ENCODE measurements at places on chromosomes 1 and 21.

- DNase-seq = no peak
- no peaks in the 10 kb centered on the region for H3K36me3 ChIP-seq
- no peak overlapping the region for H3K4me3 ChIP-seq
- no peaks in the 10 kb centered on the region for H3K27me3 ChIP-seq
Observed at GRCh38 chr21:35254006-35254764, 205.1 kb upstream of the RUNX1 start.

DNA sequence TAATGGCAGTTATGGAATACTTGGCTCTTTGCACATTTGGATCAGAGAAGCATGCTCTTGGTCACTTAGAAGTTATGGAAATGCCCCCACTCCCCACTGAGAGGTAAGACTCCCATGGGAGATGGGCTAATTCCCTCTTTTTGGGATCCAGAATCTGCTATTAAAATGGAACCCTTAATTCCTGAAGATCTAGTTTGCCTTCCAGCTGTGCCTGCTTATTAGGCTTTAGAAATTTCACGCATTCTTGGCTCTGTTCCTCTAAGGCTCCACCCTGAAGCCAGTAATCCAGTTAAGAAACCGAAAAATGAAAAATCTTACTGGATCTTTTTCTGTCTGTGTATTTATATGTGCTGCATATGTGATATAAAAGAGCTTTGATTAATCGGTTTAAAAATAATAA, 76.7 kb downstream of the USH2A start:
- H3K27ac ChIP-seq = no peak overlapping the region
- H3K4me3 ChIP-seq = no peak overlapping the region
- H3K4me1 ChIP-seq = no peaks in the 10 kb centered on the region
- H3K27me3 ChIP-seq = no peaks in the 10 kb centered on the region
- no peak for DNase-seq

DNA sequence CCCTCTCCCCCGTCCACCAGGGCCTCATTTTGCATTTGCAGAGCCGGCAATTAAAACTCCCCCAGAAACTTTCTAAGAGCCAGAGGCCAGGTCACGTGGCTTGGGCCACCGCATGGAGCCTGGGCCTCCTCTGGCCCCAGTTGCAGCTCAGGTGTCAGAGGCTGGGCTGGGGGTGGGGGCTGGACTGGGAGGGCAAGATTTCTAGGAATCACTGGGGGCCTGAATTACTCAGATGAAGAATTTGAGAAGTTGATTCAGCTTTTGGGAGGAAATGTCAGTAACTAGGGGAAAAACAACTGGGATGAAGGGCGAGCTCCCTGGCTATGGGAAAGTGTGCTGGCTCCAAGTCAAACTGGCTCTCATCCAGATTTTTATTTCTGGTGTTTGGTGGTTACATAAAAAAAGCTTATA, 151.0 kb downstream of the CDC7 start:
- peak overlapping the region; percentile 59 for H3K27ac ChIP-seq
- no peaks in the 10 kb centered on the region for H3K36me3 ChIP-seq
- DNase-seq = no peak
- H3K27me3 ChIP-seq = no peaks in the 10 kb centered on the region
- H3K4me1 ChIP-seq = no peaks in the 10 kb centered on the region

DNA sequence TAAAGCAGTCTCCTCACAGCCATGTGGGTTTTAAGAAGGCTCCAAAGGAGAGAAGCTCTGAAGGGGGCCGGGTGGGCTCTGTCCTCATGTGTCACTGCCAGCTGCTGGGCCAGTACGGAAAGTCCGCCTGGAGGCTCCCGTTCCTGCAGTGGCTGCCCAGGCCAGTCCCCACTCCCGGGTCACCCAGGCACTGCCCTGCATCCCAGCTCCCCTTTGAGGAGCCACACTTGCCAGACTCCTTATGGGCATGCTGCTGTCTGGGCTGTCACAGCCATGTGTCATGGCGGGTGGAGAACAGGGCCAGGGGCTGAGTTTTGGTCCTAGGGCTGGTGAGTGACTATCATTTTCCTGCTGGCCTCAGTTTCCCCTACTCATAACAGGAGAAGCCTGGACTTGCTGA, 79.4 kb upstream of the ACTRT2 start:
- H3K36me3 ChIP-seq = no peaks in the 10 kb centered on the region
- no peak overlapping the region for H3K27ac ChIP-seq
- H3K4me1 ChIP-seq = no peaks in the 10 kb centered on the region

DNA sequence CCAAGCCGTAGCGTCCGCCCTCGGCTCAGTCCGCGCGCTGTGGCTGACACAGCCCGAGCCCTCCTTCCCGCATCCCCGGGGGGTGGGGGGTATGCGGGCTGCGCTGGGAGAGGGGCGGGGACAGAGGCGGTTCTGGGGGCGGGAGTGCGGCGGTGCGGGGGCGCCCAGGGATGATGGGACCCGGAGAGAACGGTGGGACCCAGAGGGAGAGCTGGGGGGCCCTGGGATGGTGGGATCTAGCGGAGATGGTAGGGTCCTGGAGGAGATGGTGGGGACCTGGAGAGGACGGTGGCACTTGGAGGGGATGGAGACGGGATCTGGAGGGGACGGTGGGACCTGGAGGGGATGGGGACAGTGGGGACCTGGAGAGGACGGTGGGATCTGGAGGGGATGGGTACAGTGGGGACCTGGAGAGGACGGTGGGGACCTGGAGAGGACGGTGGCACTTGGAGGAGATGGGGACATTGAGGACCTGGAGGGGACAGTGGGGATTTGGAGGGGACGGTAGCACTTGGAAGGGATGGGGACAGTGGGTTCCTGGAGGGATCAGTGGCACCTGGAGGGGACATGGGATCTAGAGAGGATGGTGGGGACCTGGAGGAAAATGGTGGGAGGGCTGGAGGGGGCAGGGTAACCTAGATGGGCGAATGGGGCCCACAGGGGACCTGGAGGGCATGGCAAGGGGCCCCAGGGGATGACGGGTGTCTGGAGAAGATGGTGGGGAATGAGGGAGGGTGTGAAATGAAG, 477 bp downstream of the SNAP47 start:
- H3K27ac ChIP-seq = peak overlapping the region; percentile 89
- H3K4me3 ChIP-seq = peak overlapping the region; percentile 76
- peaks cover 31% of the 10 kb centered on the region for H3K36me3 ChIP-seq
- H3K4me1 ChIP-seq = peaks cover 17% of the 10 kb centered on the region

- H3K36me3 ChIP-seq = no peaks in the 10 kb centered on the region
- no peak overlapping the region for H3K4me3 ChIP-seq
- no peaks in the 10 kb centered on the region for H3K4me1 ChIP-seq
- no peak overlapping the region for H3K27ac ChIP-seq
Observed at GRCh38 chr1:103363008-103363365, 162.5 kb upstream of the RNPC3 start.

DNA sequence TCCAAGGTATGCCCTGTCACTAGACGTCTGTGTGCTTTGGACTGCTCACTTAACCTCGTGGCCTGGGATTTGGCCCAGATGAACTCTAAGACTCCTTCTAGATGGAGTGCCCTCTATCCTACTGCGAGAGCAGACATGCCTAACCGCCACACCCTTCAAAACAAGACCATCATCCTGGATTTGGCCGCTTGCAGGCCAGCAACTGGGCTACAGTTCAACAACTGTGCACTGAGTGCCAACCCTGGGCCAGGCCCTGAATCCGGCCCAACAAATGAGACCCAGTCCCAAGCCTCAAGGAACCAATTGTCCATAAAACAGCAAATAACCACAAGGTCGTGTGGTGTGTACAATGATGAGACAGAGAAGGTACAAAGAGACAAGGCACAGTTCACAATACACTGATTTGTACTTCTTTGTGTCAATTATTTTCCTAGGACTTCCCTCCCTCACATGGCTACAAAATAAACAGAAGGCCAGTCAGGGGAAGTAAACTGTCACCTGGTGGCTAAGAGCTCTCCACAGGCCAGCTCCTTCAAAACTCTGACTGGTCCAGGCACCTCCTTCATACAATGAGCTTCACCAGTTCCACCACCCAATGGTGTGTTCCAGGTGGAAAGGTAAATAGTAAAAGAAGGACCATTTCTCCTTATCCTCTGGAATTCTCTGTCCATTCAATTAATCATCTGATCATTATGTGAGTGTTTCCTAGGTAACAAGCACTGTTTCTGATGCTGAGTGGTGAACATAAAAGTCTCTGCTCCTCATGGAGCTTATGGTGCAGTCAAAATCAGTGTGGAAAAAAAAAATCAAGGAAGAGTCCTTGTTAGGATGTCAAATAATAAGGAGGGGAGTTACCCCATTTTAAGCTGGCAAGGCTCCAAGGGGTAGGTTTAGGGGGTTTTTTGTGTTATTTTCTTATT, 60.4 kb downstream of the CAPZB start:
- peak overlapping the region; percentile 76 for H3K27ac ChIP-seq
- H3K4me1 ChIP-seq = peaks cover 69% of the 10 kb centered on the region
- no peak for DNase-seq
- no peaks in the 10 kb centered on the region for H3K27me3 ChIP-seq

All from upper lobe of left lung (tissue), 6 donors.